ENCODE measurements at places on chromosomes 2 and 18.

- no peak for DNase-seq
Observed at GRCh38 chr2:190589008-190589407, 54.5 kb upstream of the NEMP2 start.

- no peak for DNase-seq
Observed at GRCh38 chr2:238404406-238405216, 22.1 kb upstream of the ASB1 start.

GRCh38 chr18:21762181-21762772 is 21.7 kb downstream of the MIB1 start:
- no peak for DNase-seq

DNA sequence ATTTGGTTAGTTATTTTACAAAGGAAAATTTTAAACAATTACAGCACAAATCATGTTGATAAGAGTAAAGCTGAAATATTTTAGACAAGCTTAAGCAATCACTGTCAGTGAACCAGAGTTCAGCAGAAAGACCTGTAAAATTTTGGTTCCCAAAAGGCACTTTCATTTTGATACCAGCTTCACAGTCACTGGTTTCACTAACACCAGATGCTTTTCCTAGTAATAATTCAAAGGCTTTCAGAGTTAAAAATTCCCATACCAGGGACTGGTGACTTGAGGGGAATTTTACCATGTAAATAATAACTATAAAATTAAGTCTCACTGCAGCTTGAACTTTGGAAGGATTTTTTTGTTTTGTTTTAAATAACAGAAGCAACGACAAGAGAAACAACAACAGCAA is 102.3 kb upstream of the CD302 start:
- no peak for DNase-seq

- no peak for DNase-seq
Observed at GRCh38 chr2:148528356-148529064, 116.0 kb upstream of the EPC2 start.

DNA sequence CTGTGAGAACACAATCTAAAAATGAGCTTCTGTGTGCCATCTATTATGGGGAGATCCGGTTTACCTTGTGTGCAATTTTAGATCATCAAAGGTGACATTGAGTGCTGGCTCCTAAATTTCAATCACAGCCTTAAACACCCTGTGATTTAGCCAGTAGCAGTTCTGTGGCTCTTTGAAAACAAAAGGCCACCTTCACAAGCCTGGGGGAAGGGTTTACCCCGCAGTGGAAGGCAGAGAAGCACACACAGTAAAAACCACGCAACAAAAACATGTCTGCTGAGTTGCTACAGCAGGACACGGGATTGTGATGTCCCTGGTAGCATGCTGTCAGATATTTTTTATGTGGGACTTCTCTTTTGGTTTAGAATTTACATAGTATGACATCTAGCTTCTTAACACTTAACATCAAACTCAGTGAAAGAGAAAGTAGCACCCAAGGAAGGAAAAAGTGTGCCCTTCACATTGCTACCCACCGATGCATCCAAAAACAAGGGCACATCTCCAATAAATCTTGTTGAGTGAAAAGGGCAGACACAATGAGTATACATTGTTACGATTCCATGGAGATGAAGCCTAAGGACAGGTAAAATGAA is 56.1 kb upstream of the RNF152 start:
- no peak for DNase-seq

- DNase-seq, result peak; percentile 49
Observed at GRCh38 chr2:30359644-30360167, 87.3 kb upstream of the LCLAT1 start.

GRCh38 chr2:116141891-116142474 is 1672.5 kb upstream of the DDX18 start:
- DNase-seq, result no peak

GRCh38 chr2:94762600-94762999 is 108.6 kb upstream of the TEKT4 start:
- DNase-seq, result no peak

GRCh38 chr2:74768401-74768914 is 65.5 kb upstream of the HK2 start:
- DNase-seq, result no peak

DNA sequence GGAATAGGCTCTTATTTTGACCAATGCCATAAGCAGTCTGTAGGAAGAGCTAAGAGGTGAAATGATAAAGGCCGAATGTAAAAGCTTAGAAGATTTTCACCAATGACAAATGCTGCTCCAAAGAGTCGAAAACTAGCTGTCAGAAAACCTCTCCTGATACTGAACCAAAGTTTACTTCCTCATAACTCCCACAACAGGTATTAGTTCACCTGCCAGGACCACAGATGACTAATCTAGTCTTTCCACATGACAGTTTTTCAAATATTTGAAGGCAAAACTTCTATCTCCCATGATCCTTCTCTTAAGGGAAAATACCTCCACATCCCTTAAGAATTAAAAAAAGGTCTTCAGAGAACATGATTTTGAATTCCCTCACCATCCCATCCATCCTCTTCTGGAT is 473.2 kb upstream of the SPHKAP start:
- DNase-seq, result no peak

GRCh38 chr18:39341129-39341528 is 1775.5 kb upstream of the CELF4 start:
- DNase-seq, result no peak

- no peak for DNase-seq
Observed at GRCh38 chr18:53142005-53142404, 802.0 kb downstream of the DCC start.

DNA sequence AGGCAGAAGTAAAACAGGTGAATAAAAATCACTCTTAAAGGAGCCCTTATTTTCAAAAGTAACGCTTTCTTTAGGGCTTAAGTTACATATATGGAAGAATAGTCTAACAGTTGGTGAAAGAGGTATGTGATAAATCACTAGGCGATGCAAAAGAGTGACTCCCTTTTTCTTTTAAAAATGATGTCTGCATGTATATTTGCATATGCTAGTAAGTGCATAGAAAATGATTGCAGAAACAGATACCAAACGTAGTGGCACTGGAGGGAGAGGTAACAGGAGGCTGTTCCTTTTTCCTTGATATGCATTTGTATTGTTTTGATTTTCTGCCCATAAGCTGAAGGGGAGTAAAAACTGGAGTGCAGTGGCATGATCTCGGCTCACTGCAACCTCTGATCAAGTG is 158.3 kb downstream of the PRPF40A start:
- no peak for DNase-seq

DNA sequence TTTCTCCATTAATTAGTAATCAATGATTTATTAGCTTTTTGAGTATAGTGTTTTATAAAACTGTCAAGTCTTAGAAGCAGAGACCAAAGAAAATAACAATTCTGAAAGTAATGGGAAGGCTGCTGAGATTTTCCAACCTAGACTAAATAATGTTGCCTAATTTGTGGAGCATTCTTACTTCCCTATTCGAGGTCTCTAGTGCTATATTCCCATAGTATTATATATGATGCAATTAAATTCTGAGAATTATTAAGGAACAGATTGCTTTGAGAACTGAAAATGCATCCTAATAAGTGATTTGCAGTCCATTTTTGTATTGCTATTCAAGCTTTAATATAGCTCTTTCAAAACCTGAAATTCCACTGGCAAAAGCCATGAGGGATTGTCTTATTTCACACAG is 27.7 kb upstream of the DOCK10 start:
- DNase-seq, result no peak

DNA sequence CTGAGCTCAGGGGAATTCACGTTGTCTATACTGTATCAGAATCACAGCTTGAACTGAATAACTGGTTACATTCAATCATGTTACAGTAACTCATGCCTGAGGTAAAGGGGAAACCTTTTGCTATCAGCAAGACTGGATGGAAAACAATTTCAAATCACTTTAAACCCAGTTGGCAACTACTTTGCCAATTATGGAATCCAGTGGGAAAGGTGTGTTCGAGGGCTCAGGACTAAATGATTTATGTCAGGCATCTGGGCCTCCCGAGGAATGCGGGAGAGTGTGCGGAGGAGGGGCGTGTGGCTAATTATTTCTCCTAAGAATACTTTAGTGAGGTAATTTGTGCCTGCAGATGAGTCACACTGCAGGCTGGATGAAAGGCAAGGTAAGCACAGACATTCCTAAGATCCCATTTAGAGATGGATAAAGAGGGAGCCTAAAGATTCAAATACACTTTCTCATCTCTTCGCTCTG is 100.1 kb downstream of the HRH4 start:
- DNase-seq, result no peak

DNA sequence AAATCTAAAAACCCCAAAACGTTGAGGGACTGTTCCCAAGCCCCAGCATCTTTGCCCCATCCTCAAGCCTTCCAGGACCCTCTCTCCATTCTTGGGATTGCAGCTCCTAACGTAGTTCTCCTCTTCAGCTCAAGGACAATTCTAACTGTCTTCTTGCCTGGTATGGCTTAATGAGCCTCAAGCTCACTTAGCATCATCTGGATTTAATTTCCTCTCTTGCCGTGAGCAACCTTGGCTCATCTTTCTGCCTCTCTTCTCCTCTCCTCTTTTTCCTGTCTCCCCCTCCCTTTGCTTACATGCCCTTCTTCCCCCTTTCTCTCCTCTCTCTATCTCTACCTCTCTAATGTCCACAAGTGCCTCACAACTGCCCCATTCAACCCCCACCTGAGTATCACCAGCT is 44.2 kb downstream of the TACR1 start:
- DNase-seq, result peak; percentile 60

DNA sequence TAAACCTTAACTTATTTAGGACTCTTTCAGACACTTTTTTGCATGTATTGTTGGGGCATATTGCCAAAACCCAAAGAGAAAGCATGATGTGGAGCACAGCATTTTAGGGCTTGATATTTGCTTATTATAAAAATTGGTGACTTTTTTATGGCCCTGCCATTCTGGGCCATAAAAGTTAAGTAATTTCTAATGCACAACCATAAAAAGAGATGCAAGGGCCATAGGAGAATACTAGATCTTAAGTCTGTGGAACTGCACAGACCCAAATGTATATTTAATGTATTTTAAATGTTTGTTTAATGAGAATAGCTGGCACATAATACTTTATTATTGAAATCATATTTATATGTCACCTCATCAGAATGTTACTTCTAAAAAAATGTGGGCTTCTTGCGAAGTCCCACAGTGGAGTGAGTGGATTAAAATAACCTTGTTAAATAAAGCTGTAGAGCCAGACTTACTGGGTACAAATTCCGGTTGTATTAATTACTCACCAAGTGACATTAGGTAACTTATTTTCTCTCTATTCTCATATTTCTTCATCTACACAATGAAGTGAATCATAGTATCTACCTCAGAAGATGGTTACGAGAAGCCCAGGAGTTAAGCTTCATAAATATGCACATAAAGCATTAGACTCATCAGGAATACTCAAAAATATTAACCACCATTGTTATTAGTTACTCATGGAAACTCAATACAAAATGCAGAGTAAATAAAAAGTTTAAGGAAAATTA is 52.2 kb downstream of the HNMT start:
- DNase-seq, result no peak

- no peak for DNase-seq
Observed at GRCh38 chr2:137857881-137858280, 106.4 kb upstream of the HNMT start.

DNA sequence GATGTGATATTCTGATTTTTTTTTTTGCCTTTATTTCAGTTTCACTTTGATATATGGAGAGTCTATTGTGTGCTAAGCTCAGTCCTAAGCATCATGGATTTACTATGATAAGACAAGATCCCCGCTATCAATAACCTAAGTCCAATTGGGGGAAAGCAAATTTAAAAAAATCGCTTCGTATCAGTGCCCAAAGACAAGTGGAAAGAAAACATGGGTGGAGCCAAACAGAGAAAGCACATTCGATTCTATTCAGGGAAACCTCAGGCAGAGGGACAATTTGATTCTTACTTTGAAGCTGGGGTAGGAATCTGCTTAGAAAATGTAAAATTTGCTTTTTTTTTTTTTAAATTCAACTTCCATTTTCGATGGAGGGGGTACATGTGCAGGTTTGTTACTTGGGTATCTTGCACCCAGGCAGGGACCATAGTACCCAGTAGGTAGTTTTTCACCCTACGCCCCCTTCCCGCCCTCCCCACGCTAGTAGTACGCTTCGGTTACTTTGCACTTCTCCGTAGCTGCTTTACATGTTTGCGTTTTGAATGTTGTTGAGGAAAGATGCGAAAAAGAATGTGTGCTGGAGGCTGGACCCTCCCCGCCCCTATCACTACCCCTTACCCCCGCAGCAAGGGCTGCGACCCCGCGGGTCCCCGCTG is 12.4 kb downstream of the KIF5C start:
- DNase-seq, result no peak

- no peak for DNase-seq
Observed at GRCh38 chr2:80080957-80081356, 223.6 kb downstream of the LRRTM1 start.

DNA sequence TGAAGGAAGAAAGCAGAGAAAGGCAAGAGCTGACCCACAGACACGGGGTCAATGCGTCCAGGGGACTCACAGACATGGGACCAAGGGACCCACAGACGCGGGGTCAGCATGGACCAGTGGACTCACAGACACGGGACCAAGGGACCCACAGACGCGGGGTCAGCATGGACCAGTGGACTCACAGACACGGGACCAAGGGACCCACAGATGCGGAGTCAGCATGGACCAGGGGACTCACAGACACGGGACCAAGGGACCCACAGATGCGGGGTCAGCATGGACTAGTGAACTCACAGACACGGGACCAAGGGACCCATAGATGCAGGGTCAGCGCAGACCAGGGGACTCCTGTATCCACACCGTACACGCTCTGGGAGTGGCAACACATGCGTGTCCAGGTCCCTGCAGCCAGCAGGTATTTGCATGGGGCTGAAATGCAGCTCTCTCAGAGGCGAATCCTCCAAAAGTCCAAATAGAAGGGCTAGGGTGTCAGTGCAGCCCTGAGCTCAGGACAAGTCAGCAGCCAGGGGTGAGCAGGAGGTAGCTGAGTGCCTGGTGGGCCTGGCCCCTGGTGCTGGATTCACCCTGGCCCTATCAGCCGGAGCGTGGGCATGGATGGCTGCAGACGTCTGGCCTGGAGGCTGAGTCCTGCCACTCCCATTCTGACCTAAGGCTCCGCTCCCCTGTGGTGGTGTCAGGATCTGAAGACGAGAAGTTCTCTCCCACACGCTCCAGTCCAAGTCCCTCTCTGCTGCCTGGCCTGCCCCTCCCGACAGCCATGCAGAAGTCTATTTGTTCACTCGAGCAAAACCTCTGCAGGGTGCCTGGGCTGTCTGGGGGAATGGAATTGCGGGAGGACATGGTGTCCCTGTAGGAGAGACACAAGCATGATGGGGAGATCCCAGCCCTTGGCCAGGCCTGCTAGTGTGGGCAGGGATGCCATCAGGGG is 28.5 kb downstream of the TMEM18 start:
- no peak for DNase-seq

DNA sequence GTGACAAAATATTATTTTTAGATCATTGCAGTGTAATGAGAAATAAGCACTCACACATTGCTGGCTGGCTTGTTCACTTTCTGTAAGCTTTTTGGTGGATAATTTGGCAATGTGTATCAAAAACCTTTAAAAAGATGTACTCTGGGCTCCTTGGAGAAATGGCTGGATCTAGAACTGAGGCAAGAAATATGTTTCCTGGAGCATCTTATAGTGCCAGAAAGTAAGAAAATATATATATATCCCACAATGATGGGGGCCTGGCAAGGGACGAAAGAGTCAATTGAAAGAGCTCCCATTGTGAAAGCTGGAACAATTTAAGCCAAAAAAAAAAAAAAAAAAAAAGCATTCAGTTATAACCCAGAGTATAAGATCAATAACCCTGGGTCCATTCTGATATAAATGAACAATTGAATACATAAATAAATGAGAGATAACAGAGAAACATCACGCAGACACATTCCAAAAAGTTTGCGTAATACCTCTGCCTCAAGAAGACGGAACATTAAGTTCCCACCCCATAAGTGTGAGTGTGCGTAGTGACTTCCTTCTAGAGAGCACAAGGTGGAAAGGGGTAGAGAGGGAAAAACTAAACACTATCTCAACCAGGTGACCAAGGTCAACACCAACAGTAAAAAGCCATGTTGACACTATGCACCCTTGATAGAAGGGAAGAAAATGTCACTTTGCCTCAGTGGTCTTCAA is 77.5 kb downstream of the BIN1 start:
- peak; percentile 53 for DNase-seq
